ENCODE measurements at places on chromosomes 1 and 21.

DNA sequence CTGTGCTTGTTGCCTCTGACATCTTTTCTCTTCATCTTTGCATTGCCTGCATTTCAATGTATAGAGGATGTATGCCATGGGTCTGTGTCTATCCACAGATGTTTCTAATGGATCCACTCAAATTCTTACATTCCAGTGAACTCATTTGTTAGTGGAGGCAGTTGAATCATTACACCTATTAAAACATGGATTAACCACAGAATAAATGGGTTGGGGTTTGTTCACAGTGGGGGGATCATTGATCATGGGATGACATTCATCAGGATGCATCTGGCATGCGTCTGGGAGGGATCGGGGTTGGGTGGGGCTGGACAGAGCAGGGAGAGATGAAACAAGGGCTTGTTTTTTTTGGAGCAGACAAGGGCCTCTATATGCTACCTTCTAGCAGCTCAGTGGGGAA lies 182.5 kb downstream of the RHOU start:
- DNase-seq, result no peak

DNA sequence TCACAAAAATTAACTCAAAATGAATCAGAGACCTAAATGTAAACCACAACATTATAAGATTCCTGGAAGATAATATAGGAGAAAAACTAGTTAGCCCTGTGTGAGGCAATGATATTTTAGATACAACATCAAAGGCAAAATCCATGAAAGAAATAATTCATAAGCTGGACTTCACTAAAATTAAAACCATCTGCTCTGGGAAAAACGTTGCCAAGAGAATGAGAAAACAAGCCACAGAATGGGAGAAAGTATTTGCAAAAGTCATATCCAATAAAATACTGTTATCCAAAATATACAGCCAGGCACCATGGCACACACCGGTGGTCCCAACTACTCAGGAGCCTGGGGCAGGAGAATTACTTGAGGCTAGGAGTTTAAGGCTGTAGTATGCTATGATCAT lies 70.3 kb downstream of the SYF2 start:
- DNase-seq, result no peak

GRCh38 chr1:245434280-245434679 lies 279.5 kb downstream of the KIF26B start:
- DNase-seq, result no peak

DNA sequence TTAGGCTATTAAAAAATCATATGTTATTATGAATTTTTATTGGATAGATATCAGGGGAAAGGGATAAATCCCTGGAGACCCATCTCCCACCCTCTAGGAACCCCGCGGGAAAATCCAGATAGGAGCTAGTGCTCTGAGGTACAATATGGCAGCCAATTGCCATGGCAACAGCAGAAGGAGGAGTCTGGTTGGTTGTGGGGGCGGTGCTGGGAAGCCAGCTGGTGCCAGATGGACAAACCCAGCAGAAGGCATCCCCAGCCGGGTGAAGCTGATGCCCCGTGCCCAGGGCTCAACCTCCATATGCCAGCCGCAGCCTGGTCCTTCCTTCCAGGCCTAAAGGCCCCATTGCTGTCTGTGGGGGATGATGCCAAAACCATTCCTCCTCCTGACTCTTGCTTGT lies 38.3 kb downstream of the RHBG start:
- peak; percentile 83 for DNase-seq

- no peak for DNase-seq
These were observed 70.9 kb upstream of the FAM78B start for GRCh38 chr1:166237675-166238074.

- no peak for DNase-seq
These were observed 161.6 kb downstream of the CHRM3 start for GRCh38 chr1:239547987-239548386.

DNA sequence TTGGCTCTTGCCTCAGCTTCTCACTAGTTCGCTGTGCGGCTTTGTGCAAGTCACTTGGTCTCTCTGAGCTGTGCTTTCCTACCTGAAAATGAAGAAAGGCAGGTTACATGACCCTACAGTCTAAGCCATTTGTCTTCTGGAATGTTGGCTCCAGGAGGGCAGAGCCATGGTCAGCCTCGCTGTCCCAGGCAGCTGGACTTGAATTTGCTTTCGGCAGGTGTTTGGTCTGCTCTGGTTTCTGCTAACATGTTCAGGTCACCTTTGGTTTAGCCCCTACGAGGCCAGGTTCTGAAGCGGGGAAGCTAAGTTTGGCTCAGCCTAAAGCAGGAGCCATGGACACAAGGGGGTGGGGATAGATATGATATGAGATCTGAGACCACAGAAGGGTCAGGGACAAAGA lies 19.1 kb downstream of the LRRC38 start:
- no peak for DNase-seq

GRCh38 chr1:97202481-97203380 lies 481.1 kb downstream of the PTBP2 start:
- DNase-seq, result no peak

GRCh38 chr1:178774263-178774662 lies 49.2 kb downstream of the RALGPS2 start:
- no peak for DNase-seq

GRCh38 chr1:10610901-10611600 lies 136.3 kb downstream of the PEX14 start:
- no peak for DNase-seq

GRCh38 chr1:201116091-201116490 lies 3.9 kb upstream of the CACNA1S start:
- DNase-seq, result no peak

GRCh38 chr1:54615531-54616279 lies 7.6 kb downstream of the FAM151A start:
- no peak for DNase-seq

DNA sequence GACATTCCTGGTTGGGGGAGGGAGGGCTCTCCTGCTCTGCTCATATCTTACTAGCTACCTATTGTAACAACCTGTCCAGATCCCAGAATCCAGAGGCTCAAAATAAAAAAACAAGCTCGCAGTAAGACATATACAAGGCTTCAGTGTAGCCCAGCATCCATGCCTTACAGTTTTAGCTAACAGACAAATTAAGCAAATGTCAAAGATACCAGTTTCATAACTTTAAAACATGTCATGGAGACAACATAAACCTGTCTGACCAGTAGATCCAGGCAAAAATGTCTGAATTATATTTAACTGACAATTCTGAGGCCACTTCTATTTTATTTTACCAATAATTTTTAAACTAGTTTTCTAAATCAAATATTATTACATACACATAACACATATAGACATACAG lies 167.7 kb upstream of the TNR start:
- no peak for DNase-seq

DNA sequence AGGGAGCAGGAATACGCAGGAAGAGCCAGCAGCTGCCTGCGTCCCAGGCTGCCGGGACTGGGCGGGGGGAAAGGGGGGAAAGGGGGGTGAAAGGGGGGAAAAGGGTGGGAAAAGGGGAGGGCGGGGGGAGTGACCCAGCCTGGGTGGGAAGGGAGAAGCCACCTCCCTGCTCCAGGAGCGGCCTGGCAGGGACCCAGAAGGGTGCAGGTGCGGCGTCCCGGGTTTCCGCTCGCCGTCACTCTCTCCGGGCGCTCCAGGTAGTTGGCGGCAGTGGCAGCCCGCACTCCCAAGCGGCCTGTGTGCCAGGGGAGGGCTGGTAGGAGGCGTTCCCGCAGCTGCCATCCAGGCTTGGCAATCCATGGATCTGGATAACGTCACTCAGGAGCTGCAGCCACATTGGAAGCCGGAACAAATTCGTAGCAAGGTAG lies 141.0 kb upstream of the NGF start:
- DNase-seq, result no peak
